Lung (tissue), 17 donors: ENCODE measurements at places on chromosomes 11 and 22. TPM values are rescaled to one million over a fixed set of nuclear protein-coding genes. Genes with fewer than 3 reads are reported as not detected.

GRCh38 chr22:25759825-25760231, 17.8 kb downstream of the MYO18B start:
- H3K4me3 ChIP-seq, result no peak overlapping the region
- H3K36me3 ChIP-seq, result no peaks in the 10 kb centered on the region
- no peak overlapping the region for H3K27ac ChIP-seq
- DNase-seq, result peak; percentile 52

OR56A1 gene
- total RNA-seq, result 0.09 TPM

OR5M10 gene
- not detected for total RNA-seq

MYO7A gene
- total RNA-seq, result 8.3 TPM

TMEM45B gene
- total RNA-seq, result 20.5 TPM

- DNase-seq, result no peak
- no peaks in the 10 kb centered on the region for H3K4me1 ChIP-seq
- H3K27ac ChIP-seq, result no peak overlapping the region
- H3K4me3 ChIP-seq, result no peak overlapping the region
- H3K36me3 ChIP-seq, result no peaks in the 10 kb centered on the region
- no peaks in the 10 kb centered on the region for H3K27me3 ChIP-seq
Observed at GRCh38 chr22:37316405-37316804, 34.1 kb downstream of the CYTH4 start.

DNA sequence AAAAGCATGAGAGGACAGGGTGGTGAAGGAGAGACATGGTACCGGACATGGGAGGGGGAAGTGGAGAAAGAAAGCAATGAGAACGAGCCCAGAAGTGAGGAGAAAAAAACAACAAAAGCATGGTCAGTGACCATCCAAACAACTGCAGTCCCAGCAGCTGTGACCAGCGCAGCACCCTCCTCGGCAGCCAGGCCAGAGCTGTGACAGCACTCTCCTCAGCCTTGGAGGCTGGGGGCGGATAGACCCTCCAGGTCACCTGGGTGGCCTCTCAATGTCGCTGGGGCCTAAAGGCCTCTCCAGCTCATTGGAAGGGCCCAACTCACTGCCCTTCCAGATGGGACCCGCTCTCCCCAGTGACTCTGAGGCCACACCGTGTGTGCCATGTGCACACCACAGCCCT, 103.3 kb downstream of the MED15 start:
- no peak overlapping the region for H3K4me3 ChIP-seq
- H3K27ac ChIP-seq, result no peak overlapping the region
- no peaks in the 10 kb centered on the region for H3K4me1 ChIP-seq
- no peaks in the 10 kb centered on the region for H3K36me3 ChIP-seq
- no peaks in the 10 kb centered on the region for H3K27me3 ChIP-seq

DNA sequence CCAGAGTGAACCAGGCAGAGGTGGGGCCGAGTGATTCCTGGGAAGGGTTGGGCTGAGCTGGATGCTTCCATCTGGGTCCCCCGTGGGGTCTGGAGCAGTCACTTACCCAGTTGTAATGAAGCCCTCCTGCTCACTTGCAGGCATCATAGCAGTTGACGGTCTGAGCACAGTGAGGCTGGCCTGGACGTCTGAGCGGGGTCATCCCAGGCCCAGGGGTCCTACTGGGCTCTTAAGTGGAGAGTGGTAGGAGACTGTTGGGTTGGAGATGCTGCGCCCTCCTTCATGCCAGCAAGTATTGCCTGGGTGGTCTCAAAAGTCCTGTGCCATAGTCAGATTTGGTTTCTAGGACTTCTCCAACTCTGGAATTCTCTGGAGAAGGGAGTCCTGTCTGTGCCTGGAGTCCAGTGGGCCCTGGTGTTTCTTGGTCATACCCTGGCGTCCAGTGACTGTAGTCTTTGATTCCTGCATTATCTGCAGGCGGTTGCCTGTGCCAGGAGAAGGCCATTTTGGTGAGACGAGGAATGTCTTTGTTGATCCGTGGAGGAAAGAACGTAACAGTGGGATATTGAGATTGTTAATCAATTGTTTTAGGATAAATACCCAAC, 82.3 kb downstream of the TBC1D22A start:
- no peaks in the 10 kb centered on the region for H3K4me1 ChIP-seq
- no peaks in the 10 kb centered on the region for H3K36me3 ChIP-seq
- no peak for DNase-seq
- no peak overlapping the region for H3K4me3 ChIP-seq

GRCh38 chr11:104222464-104222863, 58.5 kb upstream of the PDGFD start:
- DNase-seq, result no peak
- H3K4me1 ChIP-seq, result no peaks in the 10 kb centered on the region
- no peak overlapping the region for H3K4me3 ChIP-seq
- no peaks in the 10 kb centered on the region for H3K36me3 ChIP-seq
- H3K27ac ChIP-seq, result no peak overlapping the region

CALCB gene
- total RNA-seq, result 0.11 TPM

DNA sequence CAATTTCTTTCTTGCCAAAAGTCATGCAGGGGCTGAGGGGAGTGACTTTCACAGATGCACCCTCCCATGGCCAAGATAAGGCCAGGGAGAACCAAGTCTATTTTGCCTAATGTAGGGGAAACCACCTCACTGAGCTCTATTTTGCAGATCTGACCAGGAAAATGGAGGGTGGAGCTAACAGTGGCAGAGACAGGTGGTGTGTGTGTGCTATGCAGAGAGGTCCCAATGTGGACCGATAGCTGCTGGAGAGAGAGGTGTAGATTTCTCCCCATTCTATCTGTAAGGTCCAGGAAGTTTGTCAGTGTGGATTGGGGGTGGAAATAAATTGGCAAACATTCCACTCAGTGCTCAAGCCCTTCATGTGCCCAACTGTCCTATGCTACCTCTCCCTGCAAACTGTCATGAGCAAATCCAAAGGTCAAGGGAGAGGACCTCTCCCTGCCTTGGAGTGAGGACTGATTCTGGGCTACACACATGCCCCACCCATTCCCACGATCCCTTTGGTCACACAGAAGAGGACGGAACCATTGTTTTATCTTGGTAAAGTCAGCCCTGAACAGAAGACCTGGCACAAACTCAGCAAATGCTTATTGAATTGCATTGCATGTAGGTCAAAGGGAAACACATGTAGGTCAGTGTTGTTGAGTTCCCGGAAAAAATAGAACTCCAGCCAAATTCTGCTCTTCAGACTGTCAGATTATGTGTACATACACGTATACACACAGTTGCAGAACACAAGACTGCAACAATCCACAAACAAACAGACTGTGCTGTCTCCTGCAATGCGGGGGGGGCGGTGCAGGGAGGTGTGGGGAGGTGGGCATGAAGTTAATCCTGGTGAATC, 65.9 kb downstream of the C11orf58 start:
- no peaks in the 10 kb centered on the region for H3K36me3 ChIP-seq
- H3K27me3 ChIP-seq, result no peaks in the 10 kb centered on the region
- DNase-seq, result peak; percentile 82
- no peak overlapping the region for H3K4me3 ChIP-seq
- H3K27ac ChIP-seq, result peak overlapping the region; percentile 45
- H3K4me1 ChIP-seq, result peaks cover 25% of the 10 kb centered on the region

- DNase-seq, result peak; percentile 16
- H3K27ac ChIP-seq, result no peak overlapping the region
- no peaks in the 10 kb centered on the region for H3K27me3 ChIP-seq
Observed at GRCh38 chr11:118430956-118431355, 5.3 kb upstream of the KMT2A start.

DNA sequence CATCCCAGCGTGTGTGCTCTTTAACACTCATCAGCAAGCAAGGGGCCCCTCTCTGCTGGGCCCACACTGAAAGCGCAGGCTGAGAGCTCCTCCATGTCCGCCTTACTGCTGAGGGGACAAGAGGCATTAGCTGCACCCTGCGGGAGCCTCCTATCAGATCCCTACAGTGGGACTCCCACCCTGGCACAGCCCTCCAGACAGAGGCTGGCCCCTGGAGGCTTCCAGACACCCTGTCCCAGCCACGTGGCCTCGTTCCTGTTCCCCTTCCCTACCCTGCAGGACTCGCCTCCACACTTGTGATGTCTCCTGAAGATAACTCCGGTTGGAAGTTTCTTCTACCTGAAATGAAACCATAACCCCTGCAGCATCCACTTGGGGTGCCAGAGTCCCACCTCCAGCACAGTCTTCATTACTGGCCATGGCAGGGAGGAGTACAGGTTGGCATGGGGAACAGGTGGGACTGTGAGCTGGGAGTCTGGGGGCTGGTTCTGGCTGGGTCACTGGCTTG, 5.0 kb upstream of the SH3BP1 start:
- peaks cover 21% of the 10 kb centered on the region for H3K4me1 ChIP-seq
- H3K36me3 ChIP-seq, result peaks cover 27% of the 10 kb centered on the region
- H3K4me3 ChIP-seq, result no peak overlapping the region
- no peaks in the 10 kb centered on the region for H3K27me3 ChIP-seq

GRCh38 chr22:28077166-28077565, 158.1 kb upstream of the PITPNB start:
- DNase-seq, result no peak
- peaks cover under 1% of the 10 kb centered on the region for H3K36me3 ChIP-seq
- H3K4me1 ChIP-seq, result peaks cover 11% of the 10 kb centered on the region

DNA sequence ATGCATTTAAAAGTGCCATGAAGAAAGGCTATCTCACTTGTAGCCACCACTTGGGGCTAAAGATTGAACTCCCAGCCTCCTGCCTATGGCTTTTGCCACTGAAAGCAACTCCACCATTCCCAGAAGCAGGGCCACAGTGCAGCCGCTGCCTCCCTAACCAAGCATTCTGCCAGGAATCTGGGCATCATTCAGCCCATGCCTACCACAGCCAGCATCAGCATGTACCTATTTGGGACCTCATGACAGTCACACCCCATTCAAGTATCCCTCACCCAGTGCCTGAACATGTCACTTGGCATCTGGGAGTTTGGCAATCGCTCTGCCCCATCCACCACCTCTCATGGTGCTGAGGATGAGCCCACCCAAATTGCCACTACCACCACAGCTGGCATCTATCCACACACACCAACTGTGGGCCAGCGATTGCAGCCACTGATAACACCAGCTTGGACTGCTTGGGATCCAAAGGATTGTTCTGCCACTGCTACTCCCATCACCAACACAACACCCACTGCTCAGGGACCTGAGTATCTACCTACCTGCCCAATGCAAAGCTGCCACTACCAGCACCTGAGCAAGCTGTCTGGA, 234.4 kb downstream of the GRM5 start:
- no peak overlapping the region for H3K4me3 ChIP-seq
- H3K27ac ChIP-seq, result no peak overlapping the region
- no peaks in the 10 kb centered on the region for H3K4me1 ChIP-seq

DNA sequence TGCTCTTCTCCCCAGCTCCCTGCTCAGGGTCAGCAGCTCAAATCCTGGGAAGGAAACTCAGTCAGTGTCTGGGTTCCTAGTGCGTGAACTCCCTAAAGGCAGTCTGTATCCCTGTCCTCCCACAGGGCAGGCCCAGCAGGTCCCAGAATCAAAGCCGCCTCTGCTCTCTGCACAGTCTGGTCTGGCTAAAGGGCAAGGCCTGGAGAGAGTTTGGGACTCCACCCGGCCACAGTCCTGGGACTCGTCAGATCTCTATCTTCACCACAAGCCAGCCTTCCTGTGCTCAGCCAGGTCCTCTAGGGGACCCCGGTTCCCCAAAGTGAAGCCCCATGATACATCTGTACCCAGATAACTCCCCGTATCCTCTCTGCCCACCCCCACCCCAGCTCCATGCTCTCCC, 56.2 kb upstream of the CSNK2A3 start:
- H3K4me3 ChIP-seq, result no peak overlapping the region
- no peak for DNase-seq
- H3K4me1 ChIP-seq, result peaks cover 30% of the 10 kb centered on the region
- H3K27me3 ChIP-seq, result no peaks in the 10 kb centered on the region

DNA sequence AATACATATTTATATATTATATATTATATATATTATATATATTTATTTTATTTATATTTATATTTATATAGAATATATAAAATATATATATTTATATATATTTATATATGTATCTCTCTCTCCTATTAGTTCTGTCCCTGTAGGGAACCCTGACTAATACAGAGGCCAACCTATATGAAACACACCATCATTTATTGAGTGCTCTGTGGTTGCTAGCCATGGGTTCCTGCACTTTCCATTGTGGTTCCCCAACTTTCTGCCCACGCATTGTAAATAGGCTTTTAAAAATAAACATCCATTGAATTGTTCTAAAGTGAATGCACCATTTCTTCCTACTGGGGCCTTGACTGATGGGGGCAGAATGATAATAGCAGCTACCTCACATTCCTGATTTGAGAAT, 93.8 kb upstream of the SESN3 start:
- no peaks in the 10 kb centered on the region for H3K4me1 ChIP-seq
- H3K4me3 ChIP-seq, result no peak overlapping the region
- no peaks in the 10 kb centered on the region for H3K27me3 ChIP-seq
- DNase-seq, result no peak
- no peaks in the 10 kb centered on the region for H3K36me3 ChIP-seq
- H3K27ac ChIP-seq, result no peak overlapping the region

GRCh38 chr11:62166371-62166770, 23.6 kb upstream of the SCGB1D1 start:
- no peak overlapping the region for H3K27ac ChIP-seq
- peaks cover 28% of the 10 kb centered on the region for H3K27me3 ChIP-seq
- H3K36me3 ChIP-seq, result no peaks in the 10 kb centered on the region
- no peak overlapping the region for H3K4me3 ChIP-seq
- no peaks in the 10 kb centered on the region for H3K4me1 ChIP-seq

ASRGL1 gene
- 36.1 TPM for total RNA-seq

DNA sequence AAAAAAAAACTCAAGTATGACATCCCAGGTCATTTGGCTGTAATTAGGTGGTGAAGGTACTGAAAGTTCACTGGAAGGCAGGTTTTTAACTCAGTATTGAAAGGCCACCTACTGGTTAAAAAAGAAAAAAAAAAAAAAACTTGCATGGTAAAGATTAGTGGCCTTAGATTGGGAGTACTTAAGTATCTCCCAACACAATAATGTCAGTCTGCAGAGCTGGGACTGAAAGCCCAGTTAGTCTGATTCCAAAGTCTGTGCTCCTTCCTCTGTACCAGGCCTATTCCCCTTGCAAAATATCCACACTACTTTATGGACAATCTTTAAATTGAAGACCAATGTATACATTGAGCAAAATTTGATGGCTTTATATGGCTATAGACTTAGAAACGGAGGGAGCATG, 85.5 kb downstream of the NOX4 start:
- no peaks in the 10 kb centered on the region for H3K27me3 ChIP-seq
- DNase-seq, result no peak
- H3K4me3 ChIP-seq, result no peak overlapping the region
- no peak overlapping the region for H3K27ac ChIP-seq
- no peaks in the 10 kb centered on the region for H3K36me3 ChIP-seq

SCUBE2 gene
- total RNA-seq, result 3.7 TPM

GRCh38 chr11:12179531-12179930, 69.1 kb downstream of the MICAL2 start:
- H3K4me3 ChIP-seq, result no peak overlapping the region
- no peaks in the 10 kb centered on the region for H3K27me3 ChIP-seq
- peak; percentile 52 for DNase-seq
- peaks cover 24% of the 10 kb centered on the region for H3K4me1 ChIP-seq

SYCE3 gene
- total RNA-seq, result not detected

TRIM48 gene
- total RNA-seq, result not detected
